ENCODE measurements at places on chromosomes 12 and 14.

- DNase-seq: no peak
Measured at GRCh38 chr14:101564819-101565698, 3.8 kb downstream of the DIO3 start.

DNA sequence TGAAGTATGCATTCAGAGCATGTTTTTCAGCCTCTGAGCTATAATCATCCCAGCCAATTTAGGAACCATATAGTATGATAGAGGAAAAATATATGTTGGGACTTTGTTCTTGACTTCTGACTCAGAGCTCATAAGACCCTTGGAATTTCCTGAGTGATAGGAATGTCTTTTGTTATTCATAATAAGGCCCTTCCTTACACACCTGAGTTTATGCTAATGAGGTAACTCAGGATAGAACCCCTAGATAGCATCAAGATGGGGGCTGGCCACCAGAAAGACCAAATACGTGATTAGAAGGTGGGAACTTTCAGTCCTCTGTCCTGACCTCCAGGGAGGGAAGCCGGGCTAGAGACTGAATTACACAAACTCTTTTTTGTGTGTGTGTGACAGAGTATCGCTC, 32.4 kb upstream of the PLEK2 start:
- DNase-seq: no peak

DNA sequence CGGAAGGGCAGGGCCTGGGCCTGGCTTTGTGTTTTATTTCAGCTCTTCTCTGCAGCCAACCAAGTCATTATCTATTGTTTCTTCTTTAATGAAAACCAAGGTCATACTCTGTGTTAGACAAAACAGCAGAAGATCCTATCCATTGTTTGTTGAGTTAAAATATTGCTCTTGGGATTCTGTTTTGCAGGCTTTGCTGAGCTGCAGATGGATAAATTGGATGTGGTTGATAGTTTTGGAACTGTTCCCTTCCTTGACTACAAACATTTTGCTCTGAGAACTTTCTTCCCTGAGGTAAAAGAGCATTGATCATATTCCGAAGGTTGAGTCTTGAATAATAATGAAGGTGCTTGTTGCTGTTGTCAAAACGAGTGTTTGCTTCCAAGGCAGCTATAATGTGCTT, 106.6 kb downstream of the PLXNC1 start:
- DNase-seq: no peak

GRCh38 chr12:75471902-75472890, 8.4 kb upstream of the GLIPR1 start:
- no peak for DNase-seq

- DNase-seq: no peak
Measured at GRCh38 chr14:94918896-94919295, 149.0 kb upstream of the GSC start.

DNA sequence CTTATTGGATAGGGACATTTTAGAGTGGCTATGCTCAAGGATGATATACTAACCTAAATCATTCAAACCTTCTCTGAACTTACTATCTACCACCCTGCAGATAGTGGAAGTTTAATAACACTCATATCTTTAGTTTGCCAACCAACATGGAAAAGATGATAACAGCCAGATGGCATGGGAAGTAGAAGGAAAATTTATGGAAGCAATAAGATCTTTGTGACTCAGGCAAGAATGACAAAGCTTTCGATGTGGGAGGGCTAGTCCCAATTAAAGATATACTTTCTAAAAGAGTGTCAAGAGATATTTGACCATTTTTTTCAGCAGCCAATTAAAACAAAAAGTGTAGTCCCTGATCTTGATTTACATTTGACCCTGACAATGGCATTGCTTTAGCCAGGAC, 631.7 kb downstream of the RPS29 start:
- no peak for DNase-seq

DNA sequence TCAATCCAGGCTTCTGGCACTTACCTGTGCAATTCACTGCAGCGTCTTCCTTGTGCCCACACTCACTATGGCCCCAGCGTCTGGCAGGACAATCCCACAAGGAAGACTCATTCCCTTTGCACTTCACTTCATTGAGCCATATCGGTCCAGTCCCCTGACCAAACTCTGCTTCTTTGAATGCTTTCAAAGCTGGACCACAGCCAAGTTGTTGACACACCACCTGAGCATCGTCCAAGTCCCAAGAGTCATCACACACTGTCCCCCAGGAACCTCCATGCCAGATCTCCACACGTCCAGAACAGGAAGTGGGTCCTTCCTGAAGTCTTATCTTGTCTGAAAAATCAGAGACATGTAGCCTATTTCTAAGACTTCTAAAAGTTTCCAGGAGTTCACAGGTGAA, 20.2 kb downstream of the CD163 start:
- no peak for DNase-seq

DNA sequence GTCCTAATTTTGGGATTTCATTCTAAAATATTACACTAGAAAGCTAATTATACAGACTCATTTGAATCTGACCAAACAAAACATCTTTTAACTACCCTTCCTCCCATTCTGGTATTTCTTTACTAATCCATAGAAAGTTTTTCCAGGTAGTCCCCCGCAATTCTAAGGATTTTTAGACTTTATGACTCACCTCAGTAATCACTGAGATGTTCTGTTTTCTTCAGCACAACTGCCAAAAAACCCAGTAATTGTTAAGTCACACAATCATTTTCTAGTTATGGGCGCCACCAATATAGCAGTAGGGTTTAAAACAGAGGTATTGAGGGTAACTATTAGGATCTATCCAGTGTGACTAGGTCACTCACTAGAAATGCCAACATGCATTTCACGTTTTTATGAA, 1.6 kb upstream of the ARID4A start:
- DNase-seq: no peak

DNA sequence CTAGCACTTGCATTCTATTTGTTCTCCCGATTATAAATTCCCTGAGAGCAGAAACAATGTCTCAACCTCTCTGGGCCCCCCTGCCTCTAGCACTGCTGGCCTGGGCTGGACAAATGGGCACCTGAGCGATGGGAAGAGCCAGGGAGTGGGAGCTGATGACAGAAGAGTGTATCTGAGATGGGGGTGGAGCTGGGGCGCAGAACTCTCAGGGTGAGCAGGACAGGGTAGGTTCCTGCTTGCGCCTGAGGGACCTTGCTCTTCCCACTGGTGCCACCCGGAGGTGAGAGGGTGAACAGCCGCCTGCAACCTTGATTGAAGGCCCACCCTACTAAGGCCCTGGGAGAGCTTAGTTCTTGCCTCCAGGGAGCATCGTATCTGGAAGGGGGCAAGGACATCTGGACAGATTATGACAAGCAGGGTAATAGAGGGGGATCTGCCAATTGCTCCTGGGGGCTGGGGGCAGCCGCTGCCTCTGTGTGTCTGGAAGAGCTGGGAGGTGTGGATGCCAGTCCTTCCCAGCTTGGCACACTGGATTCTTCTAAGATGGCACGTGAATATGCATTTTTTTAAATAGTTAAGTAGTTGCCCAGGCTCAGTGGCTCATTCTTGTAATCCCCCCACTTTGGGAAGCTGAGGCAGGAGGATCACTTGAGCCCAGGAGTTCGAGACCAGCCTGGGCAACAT, 43.0 kb upstream of the TSPAN9 start:
- DNase-seq: no peak

GRCh38 chr14:77965919-77966435, 166.1 kb downstream of the ADCK1 start:
- DNase-seq: peak; percentile 70

- DNase-seq: no peak
Measured at GRCh38 chr12:110355073-110355472, 48.4 kb downstream of the ANAPC7 start.

DNA sequence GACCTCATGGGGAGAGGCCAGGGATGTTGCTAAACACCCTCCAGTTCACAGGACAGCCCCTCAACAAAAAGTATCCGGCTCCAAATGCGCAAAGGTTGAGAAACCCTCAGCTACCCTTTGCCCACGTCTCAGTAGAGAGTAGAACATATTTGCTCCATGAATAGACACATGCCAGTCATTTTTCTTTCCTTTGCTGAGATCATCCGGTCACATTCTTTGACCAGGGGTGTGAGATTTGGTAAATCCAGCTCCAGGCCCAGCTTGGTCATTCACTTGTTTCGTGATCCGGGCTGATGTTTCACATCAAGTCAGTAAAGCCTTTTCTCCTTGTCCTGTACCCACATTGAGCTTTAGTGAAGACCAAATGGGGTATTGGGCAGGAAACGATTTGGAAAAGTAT, 83.6 kb upstream of the LHX5 start:
- DNase-seq: no peak

GRCh38 chr14:86057018-86057667, 527.2 kb downstream of the FLRT2 start:
- no peak for DNase-seq

- DNase-seq: no peak
Measured at GRCh38 chr14:37422748-37423147, 172.3 kb downstream of the FOXA1 start.

- DNase-seq: no peak
Measured at GRCh38 chr12:129213551-129213950, 360.3 kb downstream of the GLT1D1 start.

DNA sequence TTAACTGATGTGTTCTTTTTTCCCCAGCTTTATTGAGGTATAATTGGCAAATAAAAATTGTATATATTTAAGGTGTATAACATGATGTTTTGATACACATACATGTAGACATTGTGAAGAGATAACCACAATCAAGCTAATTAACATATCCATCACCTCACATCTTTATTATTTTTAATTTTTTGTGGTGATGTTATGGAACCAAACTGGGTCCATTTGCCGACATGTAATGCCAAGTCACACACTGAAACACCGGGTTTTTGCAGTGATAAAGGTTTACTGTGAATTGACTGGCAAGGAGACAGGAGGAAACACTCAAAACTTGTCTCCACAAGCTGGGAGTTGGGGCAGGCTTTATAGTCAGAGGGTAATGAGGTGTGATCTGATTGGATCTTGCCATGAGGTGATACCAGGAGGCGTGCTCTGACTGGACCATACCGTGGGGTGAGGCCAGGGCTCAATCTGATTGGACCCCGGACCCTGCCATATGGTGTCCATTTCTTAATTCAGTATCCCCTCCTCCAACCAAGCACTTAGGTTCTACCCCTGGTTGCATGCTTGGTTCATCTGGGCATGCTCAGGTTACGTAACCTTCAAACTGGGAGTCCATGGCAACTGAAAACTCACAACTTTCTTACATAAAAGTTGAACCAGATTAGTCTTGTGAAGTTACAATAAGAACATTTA, 11.8 kb upstream of the WSCD2 start:
- DNase-seq: no peak

DNA sequence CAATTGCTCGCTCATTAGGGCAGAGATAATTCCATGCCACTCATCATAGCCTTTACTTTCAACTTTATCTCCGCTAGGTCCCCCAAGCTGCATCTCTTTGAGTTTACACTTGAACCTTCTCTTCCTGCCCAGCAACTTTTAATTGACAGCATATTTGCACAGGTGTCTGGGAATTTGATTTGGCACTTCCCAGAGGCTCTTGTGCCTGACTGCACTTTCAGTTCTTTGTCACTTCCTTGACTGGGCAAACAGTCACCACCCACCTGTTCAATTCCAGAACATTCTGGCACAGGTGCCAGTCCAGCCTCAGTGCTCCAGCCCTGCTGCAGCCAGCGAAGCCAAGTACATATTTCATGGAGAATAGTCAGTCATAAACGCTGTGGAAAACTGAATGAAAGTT, 110.1 kb upstream of the LRIG3 start:
- no peak for DNase-seq

DNA sequence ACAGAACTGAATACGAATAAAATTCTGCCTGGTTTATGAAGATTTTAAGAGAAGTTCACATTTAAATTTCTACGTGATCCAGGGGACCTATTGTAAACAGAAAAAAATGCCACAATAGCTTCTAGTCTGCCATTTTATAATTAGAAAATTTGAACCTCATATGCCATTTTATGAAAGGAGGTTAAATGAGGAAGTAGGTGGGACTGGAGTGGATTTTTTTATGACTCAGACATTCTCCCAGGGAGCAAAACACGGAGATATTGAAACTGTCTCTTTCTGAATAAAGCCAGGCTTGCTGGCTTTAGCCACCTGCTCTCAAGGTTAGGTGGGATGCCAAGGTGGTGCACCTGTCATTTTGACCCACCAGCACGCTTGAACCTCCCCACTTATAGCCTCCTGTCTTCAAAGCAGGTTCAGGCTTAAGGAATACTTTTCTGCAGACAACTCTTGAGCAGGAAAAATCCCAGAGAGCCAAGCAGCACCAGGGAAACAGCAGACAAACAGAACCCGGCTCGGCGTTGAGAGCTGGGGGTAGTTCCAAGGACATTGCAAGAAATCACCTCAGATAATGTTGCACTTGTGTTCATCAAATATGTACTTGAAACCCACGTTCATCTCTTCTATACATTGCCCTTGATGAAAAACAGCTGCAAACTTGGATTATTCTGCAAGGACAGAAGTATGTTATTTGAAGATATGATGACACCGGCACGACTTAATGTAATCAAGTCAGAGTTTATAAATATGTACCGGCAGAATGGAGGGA, 203.7 kb downstream of the PPM1H start:
- DNase-seq: no peak

DNA sequence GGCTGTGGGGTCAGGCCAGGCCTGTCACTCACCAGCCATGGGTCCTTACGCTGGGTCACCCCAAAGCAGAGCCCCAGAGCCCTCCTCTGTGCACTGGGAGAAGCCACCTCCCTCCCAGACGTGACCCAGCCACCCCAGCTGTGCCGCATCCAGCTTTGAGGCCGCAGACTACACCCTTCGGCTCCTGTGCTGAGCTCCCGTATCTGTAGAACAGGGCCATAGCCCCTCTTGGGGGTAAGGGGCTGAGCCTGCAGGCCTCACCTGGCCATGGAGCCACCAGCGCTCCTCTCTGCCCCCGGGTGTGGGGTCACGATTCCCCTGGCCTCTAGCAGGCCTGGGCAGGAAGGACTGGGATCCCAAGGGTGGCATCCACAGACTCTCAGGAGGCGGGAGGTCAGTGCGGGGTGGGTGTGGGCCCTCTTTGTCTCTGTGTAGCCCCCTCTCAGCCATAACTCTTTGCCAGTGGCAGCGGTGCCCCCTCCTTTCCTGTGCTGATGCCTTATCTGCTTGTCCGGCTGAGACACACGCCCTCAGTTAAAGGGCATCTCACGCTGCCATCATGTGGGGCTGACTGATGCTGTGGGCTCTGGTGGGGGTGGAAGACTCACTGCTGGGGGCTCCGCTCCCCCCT, 16.3 kb downstream of the ASPG start:
- no peak for DNase-seq

All from left renal cortex interstitium (tissue), 4 donors.